Activated CD4-positive, alpha-beta T cell treated with anti-CD3 and anti-CD28 coated beads, Interleukin-2, amount 10 ng/mL, durations not matched to agents 24 days and 14 days (primary cell): ENCODE measurements at places on chromosomes 11 and 22. TPM values are rescaled to one million over a fixed set of nuclear protein-coding genes. Genes with fewer than 3 reads are reported as not detected.

Gene FAM118A
- 32.0 and 32.5 TPM in 2 replicates for total RNA-seq

Gene CHRM4
- 0.80 and 0.84 TPM in 2 replicates for total RNA-seq

Gene APOA4
- total RNA-seq: not detected in 2 replicates

Gene KLHDC7B
- total RNA-seq: 5.3 and 6.8 TPM in 2 replicates

DNA sequence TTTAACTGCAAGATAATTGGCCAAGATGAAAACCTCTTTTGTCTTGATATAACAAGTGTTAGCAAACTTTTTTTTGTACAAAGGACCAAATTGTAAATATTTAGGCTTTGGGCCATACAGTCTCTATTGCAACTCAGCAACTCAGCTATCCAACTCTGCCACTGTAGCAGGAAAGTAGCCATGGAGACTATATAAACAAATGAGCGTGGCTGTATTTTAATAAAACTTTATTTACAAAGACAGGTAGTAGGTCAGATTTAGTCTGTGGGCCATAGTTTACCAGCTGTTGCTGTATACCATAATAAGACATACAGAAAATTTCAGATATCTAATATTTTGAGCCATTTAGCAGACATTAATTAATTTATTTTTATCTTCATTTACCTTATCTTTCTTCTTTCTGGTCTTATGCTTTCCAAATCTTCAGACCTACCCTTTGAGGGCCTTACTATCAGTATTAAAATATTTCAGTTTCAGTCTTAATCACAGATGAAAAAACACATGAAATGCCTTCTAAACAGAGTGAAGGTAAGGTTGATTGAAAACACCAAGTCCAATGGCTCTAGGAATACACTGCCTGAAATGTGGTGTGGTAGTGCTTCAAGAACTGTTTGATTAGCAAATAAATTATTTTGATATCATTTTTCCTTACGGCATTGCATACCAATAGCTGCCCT is 256.9 kb upstream of the CTSC start:
- no peak overlapping the region for H3K4me3 ChIP-seq
- H3K36me3 ChIP-seq: no peaks in the 10 kb centered on the region
- no peaks in the 10 kb centered on the region for H3K27me3 ChIP-seq
- H3K27ac ChIP-seq: no peak overlapping the region
- H3K4me1 ChIP-seq: no peaks in the 10 kb centered on the region
- no peak for DNase-seq

- H3K36me3 ChIP-seq: no peaks in the 10 kb centered on the region
Measured at GRCh38 chr11:94948070-94948617, 25.2 kb downstream of the CWC15 start.

DNA sequence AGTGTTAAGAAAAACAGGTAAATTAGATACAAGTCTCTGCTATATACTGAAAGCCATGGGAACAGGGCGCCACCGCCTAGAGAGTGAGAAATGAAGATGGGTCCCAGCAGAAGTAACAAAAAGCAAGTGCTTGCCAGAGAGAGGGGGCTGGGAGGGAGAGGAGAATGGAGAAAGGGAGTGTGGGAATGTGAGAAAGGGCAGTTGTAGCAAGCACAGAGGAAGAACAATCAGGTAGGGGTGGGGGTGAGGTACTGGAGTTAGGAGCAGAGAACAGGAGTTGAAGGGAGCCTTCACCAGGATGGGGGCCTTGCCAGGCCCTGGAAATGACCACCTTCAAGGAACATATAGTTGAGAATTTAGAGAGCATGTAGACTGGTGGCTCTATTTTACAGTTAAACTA is 66.8 kb downstream of the TCF20 start:
- no peaks in the 10 kb centered on the region for H3K27me3 ChIP-seq
- peaks cover 40% of the 10 kb centered on the region for H3K36me3 ChIP-seq
- H3K4me3 ChIP-seq: peak overlapping the region; percentile 38
- peaks cover 48% of the 10 kb centered on the region for H3K4me1 ChIP-seq

DNA sequence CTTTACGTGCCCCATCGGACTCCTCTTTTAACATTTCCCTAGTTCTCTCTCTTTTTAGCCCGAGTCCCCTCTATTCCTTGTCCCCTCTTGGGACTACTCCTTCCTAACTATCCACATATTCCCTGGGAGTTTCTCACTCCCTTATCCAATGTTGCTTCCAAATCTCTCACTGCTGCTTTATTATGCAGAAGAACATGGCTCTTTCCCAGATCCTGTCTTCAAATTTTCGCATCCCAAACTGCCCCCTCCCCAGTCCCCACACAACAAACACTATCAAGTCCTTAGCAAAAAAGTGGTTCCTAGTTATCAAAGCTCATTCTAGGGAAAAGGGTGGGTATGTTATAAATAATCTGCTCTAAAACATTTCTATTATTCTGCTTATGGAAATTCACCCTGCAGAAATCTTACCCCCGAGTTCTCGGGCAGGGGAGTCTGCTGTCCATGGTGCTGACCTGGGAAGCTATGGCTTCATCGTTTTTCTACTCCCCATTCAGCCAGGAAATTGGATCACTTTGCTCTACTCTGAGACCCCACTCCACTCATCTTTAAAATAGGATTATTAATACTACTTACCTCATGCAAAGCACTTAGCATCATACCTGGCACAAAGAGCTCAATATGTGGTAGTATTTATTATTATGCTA is 393.5 kb downstream of the BUD13 start:
- no peaks in the 10 kb centered on the region for H3K4me1 ChIP-seq
- peak; percentile 73 for DNase-seq
- no peak overlapping the region for H3K27ac ChIP-seq
- no peaks in the 10 kb centered on the region for H3K27me3 ChIP-seq

DNA sequence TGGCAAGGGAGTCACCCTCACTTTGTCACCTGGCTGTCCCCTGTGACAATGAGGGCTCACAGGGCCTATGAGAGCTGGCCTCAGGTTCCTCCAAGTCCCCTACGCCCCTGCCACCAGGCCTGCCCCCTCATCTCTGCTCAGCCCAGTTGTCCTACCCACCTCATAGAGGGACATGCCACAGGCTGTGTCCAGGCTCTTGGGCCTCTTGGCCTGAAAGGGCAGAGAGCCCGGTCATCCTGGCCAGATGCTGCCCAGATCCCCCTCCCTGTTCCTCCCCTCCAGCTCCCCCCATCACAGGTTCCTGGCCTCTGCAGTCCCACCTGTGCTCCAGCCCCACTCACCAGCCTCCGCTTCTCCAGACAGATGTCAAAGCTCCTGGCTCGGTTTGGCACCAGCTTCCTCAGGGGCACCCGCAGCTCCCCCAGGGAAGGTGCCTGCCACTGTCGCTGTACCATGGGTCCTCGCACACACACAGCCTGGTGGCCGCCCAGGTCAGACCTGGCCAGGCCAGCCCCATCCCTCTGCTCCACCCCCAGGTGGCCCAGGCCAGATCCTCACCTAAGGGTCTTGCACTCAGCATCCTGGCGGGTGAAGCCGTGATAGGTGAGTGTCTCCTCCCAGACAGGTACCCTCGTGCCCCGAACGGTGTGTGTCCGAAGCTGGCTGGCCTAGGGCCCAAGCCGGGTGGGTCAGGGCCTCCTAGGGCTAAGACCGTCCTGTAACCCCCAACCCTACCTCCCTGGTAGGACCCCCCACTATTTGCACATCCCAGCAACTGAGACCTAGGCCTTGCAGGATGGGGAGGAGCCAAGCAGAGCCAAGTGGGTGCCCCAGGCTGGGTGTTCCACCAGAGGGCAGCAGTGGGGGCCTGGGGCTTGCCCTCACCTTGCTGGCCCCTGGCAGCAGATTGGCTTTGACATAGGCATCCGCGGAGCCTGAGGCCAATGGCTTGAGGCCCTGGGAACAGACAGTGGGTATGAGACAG is 8.3 kb downstream of the NDUFV1 start:
- peak overlapping the region; percentile 99 for H3K27ac ChIP-seq
- no peaks in the 10 kb centered on the region for H3K27me3 ChIP-seq
- H3K36me3 ChIP-seq: peaks cover 24% of the 10 kb centered on the region
- DNase-seq: peak; percentile 89
- peaks cover 16% of the 10 kb centered on the region for H3K4me1 ChIP-seq

DNA sequence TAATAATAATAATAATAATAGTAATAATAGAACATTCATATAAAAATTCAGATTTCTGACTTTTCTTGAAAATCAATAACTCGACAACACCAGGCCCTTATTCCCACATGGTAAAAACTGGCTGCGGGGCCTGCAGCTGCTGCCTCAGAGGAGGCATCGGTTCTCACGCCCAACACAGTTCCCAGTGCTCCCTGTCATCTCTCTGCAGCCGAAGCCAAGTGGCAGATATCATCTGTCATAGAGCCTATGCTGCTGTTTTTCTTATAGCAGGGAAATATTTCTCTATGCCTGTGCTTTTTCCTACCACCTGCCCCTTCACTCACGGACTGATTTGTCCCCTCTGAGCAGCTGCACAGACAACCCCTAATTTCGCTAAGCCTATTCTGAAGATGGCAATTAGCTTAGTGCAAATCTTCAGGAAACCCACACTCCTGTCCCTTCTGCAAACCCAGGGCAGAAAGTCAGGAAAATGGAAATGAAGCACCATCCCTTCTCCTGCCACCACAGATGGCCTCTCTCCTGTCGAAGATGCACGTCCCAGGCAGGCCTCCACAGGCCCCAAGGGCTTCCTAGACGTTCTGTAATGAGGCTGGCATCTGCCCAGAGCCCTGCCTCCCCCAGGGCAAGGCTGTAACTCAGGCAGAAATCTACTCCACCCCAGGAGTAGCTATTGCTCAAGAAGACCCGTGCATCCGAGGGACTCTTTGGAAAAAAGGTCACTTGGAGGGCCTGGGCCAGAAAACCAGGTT is 66.7 kb downstream of the SYN3 start:
- no peaks in the 10 kb centered on the region for H3K27me3 ChIP-seq
- no peak overlapping the region for H3K27ac ChIP-seq
- no peak for DNase-seq
- H3K4me1 ChIP-seq: no peaks in the 10 kb centered on the region

DNA sequence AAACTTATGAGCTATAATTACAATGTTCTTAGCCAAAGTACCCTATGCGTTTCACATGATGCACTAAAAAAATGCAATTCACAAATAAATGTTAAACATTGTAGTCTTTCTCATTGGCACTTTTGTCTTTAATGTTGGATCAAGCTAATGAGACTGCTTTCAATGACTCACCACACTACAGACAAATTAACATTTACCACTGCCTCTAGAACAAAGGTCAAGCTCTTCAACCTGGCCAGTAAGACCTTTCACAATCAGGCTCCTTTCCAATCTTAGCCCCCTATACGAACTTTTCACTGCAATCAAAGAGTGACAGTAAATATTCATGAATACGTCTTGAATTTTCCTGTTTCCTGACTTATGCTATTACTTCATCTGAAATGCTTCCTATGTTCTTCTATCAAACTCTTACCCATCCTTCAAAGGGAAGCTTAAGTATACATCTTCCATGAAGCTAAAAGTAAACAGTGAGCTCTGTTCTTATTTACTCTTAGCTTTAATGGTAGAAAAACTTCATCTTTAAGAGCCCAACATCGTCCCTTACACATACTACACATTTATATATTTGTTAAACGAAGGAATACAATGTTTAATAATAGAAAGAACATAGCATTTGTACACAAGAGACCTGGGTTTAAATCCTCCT is 326.6 kb upstream of the PITPNB start:
- no peaks in the 10 kb centered on the region for H3K36me3 ChIP-seq
- peaks cover 4% of the 10 kb centered on the region for H3K27me3 ChIP-seq
- DNase-seq: no peak
- H3K4me1 ChIP-seq: no peaks in the 10 kb centered on the region
- no peak overlapping the region for H3K27ac ChIP-seq
- no peak overlapping the region for H3K4me3 ChIP-seq

GRCh38 chr11:12893787-12894672 is 115.1 kb upstream of the RASSF10 start:
- no peak overlapping the region for H3K4me3 ChIP-seq
- no peak overlapping the region for H3K27ac ChIP-seq
- DNase-seq: peak; percentile 89
- H3K4me1 ChIP-seq: no peaks in the 10 kb centered on the region

DNA sequence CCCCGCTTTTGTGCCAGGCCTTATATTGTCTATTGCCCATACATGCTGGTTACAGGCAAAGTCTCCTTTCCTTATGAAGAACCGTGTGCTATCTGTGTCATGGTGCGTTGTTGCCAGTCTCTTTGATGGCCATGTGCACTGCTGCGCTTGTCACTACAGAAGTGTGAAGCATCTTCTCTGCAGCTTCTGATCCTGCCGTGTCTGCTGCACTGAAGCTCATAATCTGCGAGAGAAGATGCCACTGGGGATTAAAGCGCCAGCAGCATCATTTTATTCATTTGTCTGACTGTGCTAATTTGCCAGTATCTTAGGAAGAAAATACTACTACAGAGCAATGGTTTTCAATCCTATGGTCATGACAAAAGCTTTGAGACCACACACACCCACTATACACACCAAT is 330.1 kb downstream of the FAT3 start:
- DNase-seq: no peak
- H3K4me3 ChIP-seq: no peak overlapping the region
- no peaks in the 10 kb centered on the region for H3K36me3 ChIP-seq
- no peak overlapping the region for H3K27ac ChIP-seq

- H3K27me3 ChIP-seq: no peaks in the 10 kb centered on the region
- no peaks in the 10 kb centered on the region for H3K36me3 ChIP-seq
- no peak overlapping the region for H3K27ac ChIP-seq
- H3K4me3 ChIP-seq: no peak overlapping the region
- no peaks in the 10 kb centered on the region for H3K4me1 ChIP-seq
Measured at GRCh38 chr11:2732261-2732939, 32.6 kb upstream of the KCNQ1OT1 start.
